ENCODE measurements at places on chromosomes 7 and 10.

GRCh38 chr7:26180792-26181198, 19.8 kb downstream of the HNRNPA2B1 start:
- DNase-seq, result no peak

GRCh38 chr10:14259696-14260566, 70.8 kb downstream of the FRMD4A start:
- DNase-seq, result no peak

- no peak for DNase-seq
Measured at GRCh38 chr10:70737250-70737649, 47.9 kb downstream of the TBATA start.

- no peak for DNase-seq
Measured at GRCh38 chr7:6139189-6139996, 108.2 kb downstream of the ANKRD61 start.

GRCh38 chr7:26843705-26844104, 20.7 kb downstream of the SKAP2 start:
- no peak for DNase-seq

- DNase-seq, result no peak
Measured at GRCh38 chr10:89355394-89355931, 22.4 kb upstream of the IFIT1B start.

DNA sequence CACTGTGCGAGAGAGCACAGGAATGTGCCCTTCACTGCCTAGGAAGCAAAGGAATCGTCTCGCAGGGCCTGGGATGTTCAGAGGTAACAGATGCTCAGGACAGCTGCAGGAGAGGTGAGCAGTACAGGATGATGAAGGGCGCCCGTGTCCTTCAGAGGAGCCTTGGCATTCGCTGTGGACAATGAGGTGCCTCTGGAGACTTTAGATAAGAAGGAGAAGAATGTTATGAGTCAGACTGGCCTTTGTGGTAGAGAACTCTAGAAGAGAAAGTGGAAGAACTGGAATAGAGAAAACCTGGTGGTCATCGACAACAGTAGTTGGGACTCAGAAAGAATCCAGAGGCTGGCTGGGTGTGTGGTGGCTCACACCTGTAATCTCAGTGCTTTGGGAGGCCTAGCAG, 64.4 kb upstream of the LEP start:
- DNase-seq, result peak; percentile 6

DNA sequence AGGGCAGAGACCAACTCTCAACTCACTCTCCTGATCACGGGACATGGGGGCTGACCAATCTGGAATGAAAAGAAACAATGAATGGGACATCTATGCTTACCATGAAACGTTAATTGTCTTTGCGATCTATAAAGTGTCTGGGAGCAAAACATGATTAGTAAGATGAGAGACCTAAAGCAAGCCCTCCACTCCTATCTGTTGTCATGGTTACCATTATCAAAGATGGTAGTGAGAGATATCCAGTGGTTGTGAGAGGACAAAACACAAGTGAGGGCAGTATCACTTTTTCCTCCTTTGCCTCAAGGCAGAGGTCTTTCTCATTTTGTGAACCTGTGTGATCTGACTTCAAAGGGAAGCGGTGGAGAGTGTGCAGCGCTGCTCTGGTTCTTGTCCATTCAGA, 130.1 kb downstream of the LSM5 start:
- DNase-seq, result no peak

- DNase-seq, result no peak
Measured at GRCh38 chr7:128108129-128108528, 76.9 kb upstream of the LRRC4 start.
